ENCODE measurements at places on chromosomes 11 and 22.
A peak's percentile ranks its signal among the peaks of the same experiment; 100 is the strongest.

DNA sequence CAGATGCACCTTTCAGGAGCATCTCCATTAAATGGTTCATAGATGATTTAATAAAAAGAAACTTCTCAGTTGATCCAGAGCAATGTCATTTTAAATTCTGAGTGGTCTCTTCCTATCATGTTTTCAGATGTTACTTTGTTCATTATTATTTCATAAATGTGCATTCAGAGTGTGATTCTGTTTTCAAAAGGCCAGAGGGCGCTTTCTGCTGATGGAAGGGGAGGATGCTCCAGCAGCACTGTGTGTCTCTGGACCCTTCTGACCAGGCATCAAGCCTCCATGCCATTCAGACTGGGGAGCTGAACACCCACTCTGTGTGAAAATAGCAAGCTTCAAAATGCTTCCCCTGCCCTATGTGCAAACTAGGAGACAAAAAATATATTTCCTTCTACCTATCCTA, 23.9 kb upstream of the CRTAM start:
- DNase-seq = no peak

- peak; percentile 25 for DNase-seq
Measured at GRCh38 chr11:32005786-32006416, 85.0 kb upstream of the RCN1 start.

GRCh38 chr22:46626911-46627805, 7.0 kb downstream of the GRAMD4 start:
- DNase-seq = peak; percentile 79

DNA sequence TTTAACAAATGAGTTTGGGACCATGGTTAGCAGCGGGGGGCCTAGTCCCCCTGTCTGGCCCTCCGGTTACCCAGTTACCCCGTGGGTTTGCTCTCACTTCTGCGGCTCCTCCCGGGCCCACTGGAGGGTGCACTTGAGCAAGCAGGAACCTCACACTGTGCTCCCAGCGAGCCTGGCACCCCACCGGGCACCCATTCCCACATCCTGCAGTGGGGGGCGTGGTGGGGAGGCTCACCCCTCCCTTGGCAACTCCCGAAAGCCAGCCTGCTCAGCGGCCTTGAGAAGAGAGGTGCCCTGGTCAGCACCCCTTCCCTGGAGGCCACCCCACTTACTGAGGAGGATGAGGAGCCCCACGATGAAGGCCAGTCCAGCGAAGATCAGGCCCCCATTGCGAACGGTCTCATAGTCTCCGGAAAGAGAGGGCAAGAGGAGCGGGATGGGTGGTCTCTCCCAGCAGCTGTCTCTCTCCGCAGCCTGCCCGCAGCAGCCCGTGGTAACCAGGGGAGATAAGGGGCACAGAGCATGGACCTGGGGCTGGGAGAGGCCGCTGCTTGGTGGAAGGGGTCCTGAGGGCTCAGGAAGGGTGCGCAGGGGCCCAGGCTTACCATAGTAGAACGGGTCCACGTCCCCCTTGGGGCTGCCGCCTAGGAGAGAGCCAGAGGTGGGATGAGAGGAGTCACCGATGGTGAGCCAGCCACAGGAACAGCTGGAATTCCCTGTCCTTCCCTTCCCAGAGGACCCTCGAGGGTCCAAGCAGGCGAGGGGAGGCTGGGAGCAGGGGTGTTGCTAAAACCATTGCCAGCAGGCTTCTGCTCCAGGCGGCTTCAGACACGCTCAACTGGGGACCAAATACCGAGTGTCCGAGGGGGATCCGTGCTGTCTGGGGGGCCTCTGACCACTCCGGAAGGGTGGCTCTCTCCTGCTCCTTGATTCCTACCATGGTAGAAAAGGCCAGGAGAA, 2.2 kb downstream of the FXYD2 start:
- no peak for DNase-seq

DNA sequence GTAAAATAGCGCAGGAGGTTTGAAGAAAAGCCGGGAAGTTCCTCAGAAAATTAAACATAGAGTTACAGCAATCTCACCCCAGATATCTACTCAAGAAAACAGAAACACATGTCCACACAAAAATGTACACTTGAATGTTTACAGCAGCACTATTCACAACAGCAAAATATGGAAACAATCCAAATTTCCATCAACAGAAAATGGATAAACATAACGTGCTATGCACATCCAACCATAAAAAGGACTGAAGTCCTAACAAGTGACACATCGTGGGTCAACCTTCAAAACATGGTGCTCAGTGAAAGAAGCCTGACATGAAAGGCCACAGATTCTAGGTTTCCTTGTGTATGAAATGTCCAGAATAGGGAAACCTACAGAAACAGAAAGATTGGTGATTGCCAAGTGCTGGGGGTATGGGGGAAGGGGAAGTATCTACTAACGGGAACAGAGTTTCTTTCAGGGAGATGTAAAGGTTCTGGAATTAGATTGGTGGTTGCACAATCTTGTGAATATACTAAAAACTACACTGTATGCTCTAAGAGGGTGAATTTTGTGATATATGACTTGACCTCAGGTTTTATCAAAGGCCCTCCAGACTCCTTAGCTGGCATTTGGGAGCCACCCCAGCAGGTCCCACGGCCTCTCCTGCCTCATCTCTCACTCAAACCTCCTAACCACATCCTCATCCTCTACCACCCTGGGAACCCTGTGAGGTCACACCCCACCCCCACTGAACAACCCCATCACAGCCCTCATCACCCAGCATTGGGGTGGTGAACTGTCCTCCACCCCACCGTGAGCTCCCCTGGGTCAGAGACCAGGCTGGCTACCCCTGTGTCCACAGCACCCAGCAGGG, 69.2 kb upstream of the PRR5 start:
- no peak for DNase-seq

GRCh38 chr11:95291946-95292345, 60.9 kb upstream of the SESN3 start:
- no peak for DNase-seq

GRCh38 chr11:21144531-21144930, 475.1 kb downstream of the NELL1 start:
- no peak for DNase-seq

GRCh38 chr11:121670805-121671282, 218.1 kb upstream of the SORL1-AS1 start:
- no peak for DNase-seq

GRCh38 chr11:73968356-73968966, 14.2 kb downstream of the UCP2 start:
- no peak for DNase-seq

- no peak for DNase-seq
Measured at GRCh38 chr11:521177-521688, 14.1 kb downstream of the HRAS start.

DNA sequence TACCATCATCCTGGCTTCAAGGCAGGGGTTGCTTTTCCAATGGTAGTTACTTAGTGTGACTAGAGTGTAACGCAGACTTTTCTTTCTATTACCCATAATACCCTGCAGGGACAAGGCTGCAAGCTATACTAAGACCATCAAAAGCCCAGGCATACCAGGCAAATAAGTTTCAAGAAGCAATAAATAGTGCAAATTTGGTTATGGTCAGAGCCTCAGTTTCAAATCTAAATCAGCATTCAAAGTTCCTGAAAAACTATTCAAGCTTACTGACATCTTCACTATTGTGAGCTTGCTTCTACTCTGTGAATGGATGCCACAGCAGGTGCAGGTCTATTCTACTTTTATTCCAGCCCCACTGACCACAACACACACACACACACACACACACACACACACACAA, 2.5 kb upstream of the HBB start:
- no peak for DNase-seq

DNA sequence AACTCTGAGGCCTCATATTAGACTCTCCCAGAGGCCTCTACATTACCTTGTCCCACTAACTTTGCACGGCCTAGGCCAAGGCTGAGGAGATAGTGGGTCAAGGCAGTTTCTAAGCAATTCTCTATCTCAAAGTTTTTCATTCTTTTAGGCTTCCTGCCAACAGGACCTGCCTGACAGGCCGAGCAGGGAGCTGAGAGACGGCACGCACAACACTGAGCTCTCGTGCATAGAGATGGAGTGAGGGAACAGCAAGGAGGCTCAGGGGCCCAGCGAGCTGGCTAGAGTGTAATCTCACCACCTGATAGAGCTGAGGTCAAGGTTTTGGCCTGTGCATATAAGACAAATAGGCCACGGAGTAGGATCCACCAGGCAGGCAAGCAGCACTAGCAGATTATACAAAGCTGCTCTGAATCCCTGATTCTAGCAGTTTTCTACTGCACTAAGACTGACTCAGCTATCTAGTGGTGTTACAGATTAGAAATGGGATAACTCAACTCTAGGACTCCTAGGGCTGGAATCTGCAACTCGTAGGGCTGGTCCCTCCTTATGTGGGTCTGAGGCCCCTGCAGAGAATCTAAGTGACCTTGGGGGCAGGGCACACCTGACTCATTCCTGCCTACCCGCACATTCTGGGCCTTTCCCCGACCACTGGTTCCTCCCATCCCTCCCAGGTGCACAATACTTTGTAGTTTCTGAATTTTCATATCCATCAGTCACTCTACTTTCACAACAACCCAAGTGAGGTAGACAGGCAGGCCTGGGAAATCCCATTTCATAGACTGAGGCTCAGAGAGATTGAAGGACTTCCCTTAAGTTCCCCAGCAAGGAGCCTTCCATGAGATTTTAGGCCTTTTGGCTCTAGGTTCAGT, 1.7 kb downstream of the CYB5R2 start:
- DNase-seq = peak; percentile 21

DNA sequence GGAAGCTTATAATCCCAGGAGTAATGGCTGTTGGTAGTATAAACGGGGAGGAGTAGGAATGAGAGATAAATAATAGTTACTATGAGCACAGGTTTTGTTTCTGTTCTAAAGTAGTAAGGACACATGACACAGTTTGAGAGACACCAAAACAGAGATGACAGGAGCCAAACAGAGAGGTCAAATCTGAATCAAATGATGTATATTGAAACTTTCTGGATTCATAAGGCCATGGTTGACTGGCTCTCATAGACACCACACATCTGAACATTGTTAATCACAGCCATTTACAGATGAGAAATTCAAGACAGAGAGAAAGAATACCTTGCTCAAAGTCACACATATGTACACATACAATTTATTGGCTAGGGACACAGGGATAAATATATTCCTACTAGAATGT, 63.4 kb upstream of the UCP3 start:
- DNase-seq = no peak

DNA sequence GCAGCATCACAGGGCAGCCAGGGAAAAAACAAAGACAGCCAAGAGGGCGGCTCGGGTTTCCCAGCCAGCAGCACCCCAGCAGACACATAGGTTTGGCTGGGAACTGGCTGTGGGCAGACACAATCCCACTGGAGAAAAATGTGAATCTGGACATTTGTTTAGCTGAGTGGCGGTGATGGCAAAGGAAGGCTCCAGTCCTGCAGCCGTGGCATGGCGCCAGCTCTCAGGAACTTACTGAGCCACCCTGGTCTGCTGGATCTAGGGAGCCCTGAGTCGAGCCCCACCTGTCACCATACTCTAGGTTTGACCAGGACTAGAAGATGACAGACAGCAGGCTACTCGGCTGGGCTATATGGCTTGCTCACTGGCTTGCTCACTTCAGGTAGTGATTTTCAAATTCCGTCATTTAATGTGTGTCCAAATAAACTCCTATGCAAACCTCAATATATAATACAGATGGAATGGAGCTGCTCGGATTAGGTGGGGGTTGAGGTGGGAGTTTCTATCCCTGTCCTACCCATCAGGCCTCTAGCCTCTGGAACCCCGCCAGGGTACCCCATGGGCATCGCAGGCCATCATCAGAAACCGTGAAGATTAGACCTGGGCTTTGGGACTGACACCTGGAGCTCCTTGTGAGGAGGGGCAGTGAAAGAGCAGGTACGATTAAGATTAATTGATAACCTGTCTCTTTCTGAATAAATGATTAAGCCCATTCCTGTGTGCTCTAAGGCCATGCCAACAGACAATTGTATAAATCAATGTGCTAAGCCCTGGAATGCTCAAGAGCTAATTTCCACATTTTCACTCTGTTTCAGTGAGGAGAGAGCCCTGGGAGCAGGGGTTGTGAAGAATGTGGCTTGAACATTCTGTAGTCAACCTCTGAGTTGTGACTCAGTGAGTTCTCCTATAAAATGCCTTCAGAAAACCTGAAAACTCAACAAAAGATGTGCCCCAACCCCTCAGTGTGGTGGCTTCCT, 42.5 kb downstream of the GALNT18 start:
- no peak for DNase-seq

Data from foreskin keratinocyte (primary cell).